ENCODE measurements at places on chromosomes 7 and 10. TPM values are rescaled to one million over a fixed set of nuclear protein-coding genes. Genes with fewer than 3 reads are reported as not detected.
A peak's percentile ranks its signal among the peaks of the same experiment; 100 is the strongest.

Gene SPDYE1
- not detected for total RNA-seq

DNA sequence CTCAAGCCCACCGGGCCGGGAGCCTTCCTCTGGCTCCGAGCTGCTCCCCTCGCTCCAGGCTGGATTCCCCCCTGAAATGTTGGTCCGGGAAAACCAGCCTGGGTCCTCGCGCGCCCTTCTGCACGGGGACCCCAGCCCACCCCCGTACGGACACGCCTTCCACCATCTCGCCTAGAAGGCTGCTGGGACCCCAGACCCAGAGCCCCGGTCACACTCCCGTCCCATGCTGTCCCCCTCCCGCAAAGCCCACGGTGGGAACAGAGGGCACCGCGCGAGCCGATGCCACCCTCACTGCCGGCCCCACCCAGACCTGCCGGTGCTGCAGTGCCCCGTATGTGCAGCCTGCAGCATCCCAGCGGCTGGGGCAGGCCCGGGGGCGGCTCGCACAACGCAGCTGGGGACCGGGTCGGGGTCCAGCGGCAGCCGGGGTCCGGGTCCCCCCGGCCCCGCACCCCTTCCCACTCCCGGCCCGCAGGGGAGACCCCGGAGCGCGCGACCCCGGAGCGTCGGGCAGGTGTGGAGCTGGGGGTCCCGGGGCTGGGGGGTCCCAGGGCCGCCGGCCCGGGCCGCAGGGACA lies 871 bp downstream of the SPOCK2 start:
- H3K27me3 ChIP-seq, result no peaks in the 10 kb centered on the region
- H3K4me3 ChIP-seq, result peak overlapping the region; percentile 98
- peak overlapping the region; percentile 88 for H3K27ac ChIP-seq
- peaks cover 59% of the 10 kb centered on the region for H3K4me1 ChIP-seq
- DNase-seq, result peak; percentile 70
- peaks cover 34% of the 10 kb centered on the region for H3K36me3 ChIP-seq

DNA sequence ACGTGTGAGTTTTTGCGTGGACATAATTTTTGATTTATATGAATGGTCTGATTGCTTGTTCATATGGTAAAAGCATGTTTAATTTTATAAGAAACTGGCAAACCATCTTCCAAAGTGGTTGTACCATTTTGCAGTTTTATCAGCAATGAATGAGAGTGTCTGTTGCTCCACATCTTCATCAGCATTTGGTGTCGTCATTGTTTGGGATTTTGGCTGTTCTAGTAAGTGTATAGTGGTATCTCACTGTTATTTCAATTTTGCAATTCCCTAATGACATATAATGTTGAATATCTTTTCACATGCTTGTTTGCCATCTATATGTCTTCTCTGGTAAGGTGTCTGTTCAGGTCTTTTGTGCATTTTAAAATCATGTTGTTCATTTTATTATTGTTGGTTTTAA lies 13.2 kb upstream of the PLCE1 start:
- H3K4me1 ChIP-seq, result no peaks in the 10 kb centered on the region
- H3K36me3 ChIP-seq, result no peaks in the 10 kb centered on the region
- DNase-seq, result no peak
- H3K27me3 ChIP-seq, result peaks cover 8% of the 10 kb centered on the region
- H3K4me3 ChIP-seq, result no peak overlapping the region

Gene GPC2
- total RNA-seq, result 6.1 TPM

- H3K4me1 ChIP-seq, result peaks cover 16% of the 10 kb centered on the region
- no peak overlapping the region for H3K4me3 ChIP-seq
- H3K36me3 ChIP-seq, result peaks cover 11% of the 10 kb centered on the region
- DNase-seq, result no peak
- H3K27me3 ChIP-seq, result no peaks in the 10 kb centered on the region
Observed at GRCh38 chr7:5671046-5671445, 110.4 kb downstream of the RNF216 start.

DNA sequence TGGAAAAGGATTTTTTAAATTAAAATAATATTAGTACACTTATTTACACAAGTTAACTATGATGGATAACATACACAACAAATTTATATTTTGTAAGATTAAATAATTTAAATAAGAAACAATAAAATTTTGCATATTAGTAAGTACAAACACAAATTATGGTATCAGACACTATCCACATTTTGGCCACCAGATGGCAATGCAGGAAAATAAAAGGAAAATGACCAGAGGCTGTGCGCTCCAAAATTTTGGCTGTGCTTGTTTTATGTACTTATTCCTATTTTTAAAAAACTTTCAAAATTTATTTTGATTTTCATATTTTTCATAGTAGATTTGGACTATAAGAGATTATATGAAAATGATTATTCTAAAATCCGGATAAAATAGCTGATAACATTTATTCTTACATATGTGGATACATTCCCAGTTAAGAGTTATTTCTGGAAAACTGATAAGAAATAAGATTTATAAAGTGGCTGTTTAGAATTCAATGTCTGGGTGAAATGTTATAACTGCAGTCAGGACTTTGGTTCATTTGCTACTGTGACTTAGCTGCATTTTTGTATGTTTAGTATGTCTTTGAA lies 274.7 kb upstream of the HGF start:
- no peaks in the 10 kb centered on the region for H3K27me3 ChIP-seq
- H3K4me1 ChIP-seq, result no peaks in the 10 kb centered on the region
- no peak overlapping the region for H3K27ac ChIP-seq
- peak; percentile 24 for DNase-seq
- H3K4me3 ChIP-seq, result no peak overlapping the region
- H3K36me3 ChIP-seq, result no peaks in the 10 kb centered on the region

DNA sequence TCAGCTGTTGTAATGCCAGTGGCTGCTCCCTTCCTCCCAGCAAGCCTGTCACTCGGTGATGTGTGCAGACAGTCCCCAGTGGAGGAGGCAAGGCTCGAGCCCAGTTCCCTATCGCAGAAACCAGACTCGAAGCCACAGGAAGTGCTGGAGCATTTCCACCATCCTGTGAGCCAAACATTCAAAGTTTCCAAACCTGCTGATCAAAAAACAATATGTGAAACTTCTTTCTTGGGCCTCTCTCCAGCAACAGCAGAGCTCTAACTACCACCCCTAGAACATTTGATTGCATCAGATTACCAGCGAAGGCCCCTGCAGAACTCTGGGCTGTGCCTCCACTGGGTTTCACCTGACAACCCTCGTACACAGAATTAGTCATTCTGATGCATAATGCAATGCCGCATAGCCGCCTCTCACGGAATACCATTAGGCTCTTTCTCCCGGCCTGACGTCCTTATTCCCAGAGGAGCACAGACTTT lies 94.0 kb downstream of the ELMO1 start:
- H3K36me3 ChIP-seq, result peaks cover 15% of the 10 kb centered on the region
- H3K4me3 ChIP-seq, result peak overlapping the region; percentile 86

GRCh38 chr7:29091715-29092114 lies 54.6 kb downstream of the CPVL start:
- peak; percentile 27 for DNase-seq
- peak overlapping the region; percentile 91 for H3K27ac ChIP-seq
- H3K4me3 ChIP-seq, result peak overlapping the region; percentile 70
- H3K4me1 ChIP-seq, result peaks cover 12% of the 10 kb centered on the region
- no peaks in the 10 kb centered on the region for H3K36me3 ChIP-seq

Gene SSC4D
- 0.79 TPM for total RNA-seq

- DNase-seq, result no peak
- no peak overlapping the region for H3K4me3 ChIP-seq
- H3K27me3 ChIP-seq, result peaks cover 6% of the 10 kb centered on the region
- no peaks in the 10 kb centered on the region for H3K36me3 ChIP-seq
- H3K4me1 ChIP-seq, result no peaks in the 10 kb centered on the region
- H3K27ac ChIP-seq, result no peak overlapping the region
Observed at GRCh38 chr7:43491984-43492383, 90.9 kb upstream of the STK17A start.

DNA sequence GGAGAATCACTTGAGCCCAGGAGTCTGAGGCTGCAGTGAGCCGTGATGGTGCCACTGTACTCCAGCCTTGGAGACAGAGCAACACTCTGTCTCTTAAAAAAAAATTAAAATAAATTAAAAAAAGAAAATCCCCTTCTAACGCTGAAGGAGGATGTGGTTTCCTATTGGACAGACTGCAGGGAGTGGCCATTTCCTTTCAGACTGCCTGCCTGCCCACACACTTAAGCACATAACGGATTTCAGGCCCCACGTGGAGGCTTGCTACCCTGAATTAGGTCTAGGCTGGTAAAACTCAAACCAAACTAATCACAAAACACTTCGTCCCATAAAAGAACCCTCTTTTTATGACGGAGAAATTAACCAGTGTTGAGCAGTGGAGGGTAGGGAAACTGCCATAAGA lies 34.0 kb downstream of the GATA3 start:
- no peak overlapping the region for H3K4me3 ChIP-seq
- no peaks in the 10 kb centered on the region for H3K36me3 ChIP-seq
- no peaks in the 10 kb centered on the region for H3K27me3 ChIP-seq
- H3K27ac ChIP-seq, result no peak overlapping the region
- peaks cover 14% of the 10 kb centered on the region for H3K4me1 ChIP-seq

DNA sequence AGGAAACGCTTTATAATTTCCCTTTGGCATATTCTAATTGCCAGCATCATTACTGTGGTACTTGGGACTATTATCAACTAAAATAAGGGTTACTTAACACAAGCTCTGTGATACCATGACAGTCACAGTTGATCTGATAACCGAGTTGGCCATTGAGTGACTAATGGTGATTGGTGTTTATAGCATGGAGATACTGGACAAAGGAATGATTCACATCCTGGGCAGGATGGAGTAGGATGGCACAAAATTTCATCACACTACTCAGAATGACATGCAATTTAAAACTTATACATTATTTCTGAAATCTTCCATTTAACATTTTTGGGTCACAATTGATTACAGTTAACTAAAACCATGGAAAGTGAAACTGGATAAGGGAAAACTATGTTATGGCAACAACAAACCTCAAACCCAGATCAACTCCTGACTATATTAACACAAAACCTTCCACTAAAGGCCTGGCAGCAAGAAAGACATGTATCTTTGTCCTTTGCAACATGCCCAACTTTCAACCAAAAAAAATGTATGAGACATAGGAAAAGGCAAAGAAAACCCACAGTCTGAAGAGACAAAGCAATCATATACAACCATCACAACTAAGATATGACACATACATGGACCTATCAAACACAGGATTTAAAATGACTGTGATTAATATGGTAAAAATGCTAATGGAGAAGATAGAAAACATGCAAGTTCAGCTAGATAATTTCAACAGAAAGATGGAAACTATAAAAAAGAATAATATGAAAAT lies 208.5 kb upstream of the NRP1 start:
- H3K27me3 ChIP-seq, result peaks cover 11% of the 10 kb centered on the region
- no peak for DNase-seq
- H3K36me3 ChIP-seq, result no peaks in the 10 kb centered on the region
- H3K27ac ChIP-seq, result no peak overlapping the region
- H3K4me3 ChIP-seq, result no peak overlapping the region

- H3K27me3 ChIP-seq, result no peaks in the 10 kb centered on the region
- no peak overlapping the region for H3K27ac ChIP-seq
- H3K4me3 ChIP-seq, result no peak overlapping the region
- no peaks in the 10 kb centered on the region for H3K4me1 ChIP-seq
Observed at GRCh38 chr10:12825260-12825849, 176.2 kb downstream of the CCDC3 start.

DNA sequence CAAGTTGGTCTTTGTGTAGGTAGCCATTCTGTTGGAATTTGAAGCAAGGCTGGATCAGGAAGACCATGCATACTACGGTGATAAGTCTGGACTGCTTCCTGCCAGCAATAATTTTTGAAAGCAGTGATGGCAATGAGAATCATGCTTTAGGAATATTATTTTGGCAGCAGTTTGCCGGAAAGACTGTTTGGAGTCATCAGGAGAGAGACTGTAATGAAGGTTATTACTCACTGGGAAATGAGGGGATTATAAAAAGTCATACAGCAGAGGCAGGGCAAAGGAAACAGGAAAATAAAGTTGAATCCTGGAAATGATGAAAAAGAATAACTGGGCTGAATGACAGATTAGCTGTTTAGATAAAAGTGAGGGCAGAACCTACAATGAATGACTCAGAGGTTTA lies 1136.8 kb upstream of the AUTS2 start:
- H3K4me1 ChIP-seq, result no peaks in the 10 kb centered on the region
- no peaks in the 10 kb centered on the region for H3K27me3 ChIP-seq
- no peaks in the 10 kb centered on the region for H3K36me3 ChIP-seq
- no peak overlapping the region for H3K27ac ChIP-seq
- no peak overlapping the region for H3K4me3 ChIP-seq
- DNase-seq, result no peak

DNA sequence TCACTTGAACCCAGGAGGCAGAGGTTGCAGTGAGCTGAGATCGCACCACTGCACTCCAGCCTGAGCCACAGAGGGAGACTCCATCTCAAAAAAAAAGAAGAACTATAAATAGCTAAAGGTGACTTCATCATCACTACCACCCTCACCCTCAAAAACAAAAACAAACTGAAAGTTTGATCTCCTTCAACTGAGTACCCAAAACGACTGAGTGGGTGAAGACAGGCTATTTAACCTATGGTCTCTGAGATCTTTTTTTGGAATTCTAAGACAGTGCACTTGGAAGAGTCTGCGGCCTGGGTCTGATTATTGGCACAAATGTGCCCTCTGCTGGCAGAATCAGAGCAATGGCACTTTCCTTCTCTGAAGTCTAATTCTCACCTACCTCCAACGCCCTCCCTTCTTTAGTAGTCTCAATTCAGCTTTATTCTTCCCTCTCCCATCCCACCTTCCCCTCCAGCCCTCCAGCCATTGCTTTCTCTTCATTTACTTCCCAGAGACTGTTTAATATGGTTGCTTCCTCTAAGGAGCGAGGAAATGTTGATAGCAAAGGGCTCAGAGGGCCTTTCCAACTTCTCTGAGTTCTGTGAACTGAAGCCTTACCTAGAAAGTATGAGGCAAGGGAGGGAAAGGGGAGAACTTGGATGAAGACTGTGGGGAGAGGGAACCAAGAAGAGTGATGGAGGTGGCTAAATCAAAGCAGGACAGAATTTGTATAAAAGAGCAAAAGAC lies 2.9 kb upstream of the MYOZ1 start:
- H3K4me1 ChIP-seq, result peaks cover 19% of the 10 kb centered on the region
- H3K27ac ChIP-seq, result no peak overlapping the region
- no peak overlapping the region for H3K4me3 ChIP-seq
- no peaks in the 10 kb centered on the region for H3K36me3 ChIP-seq
- peak; percentile 64 for DNase-seq

- no peaks in the 10 kb centered on the region for H3K36me3 ChIP-seq
- H3K4me1 ChIP-seq, result no peaks in the 10 kb centered on the region
- H3K4me3 ChIP-seq, result no peak overlapping the region
- DNase-seq, result no peak
- H3K27ac ChIP-seq, result no peak overlapping the region
Observed at GRCh38 chr7:158150234-158150633, 437.4 kb downstream of the PTPRN2 start.

GRCh38 chr10:81730891-81731290 lies 144.1 kb upstream of the NRG3 start:
- H3K36me3 ChIP-seq, result no peaks in the 10 kb centered on the region
- no peak overlapping the region for H3K4me3 ChIP-seq
- DNase-seq, result no peak
- H3K27me3 ChIP-seq, result no peaks in the 10 kb centered on the region

GRCh38 chr7:147151661-147152060 lies 1035.1 kb downstream of the CNTNAP2 start:
- no peak overlapping the region for H3K27ac ChIP-seq
- H3K27me3 ChIP-seq, result no peaks in the 10 kb centered on the region
- H3K4me3 ChIP-seq, result no peak overlapping the region
- H3K4me1 ChIP-seq, result no peaks in the 10 kb centered on the region
- DNase-seq, result no peak

GRCh38 chr10:55801353-55801661 lies 559.8 kb downstream of the ZWINT start:
- no peaks in the 10 kb centered on the region for H3K4me1 ChIP-seq
- no peak overlapping the region for H3K27ac ChIP-seq
- no peak for DNase-seq
- no peaks in the 10 kb centered on the region for H3K27me3 ChIP-seq
- no peaks in the 10 kb centered on the region for H3K36me3 ChIP-seq
- no peak overlapping the region for H3K4me3 ChIP-seq

Measured in activated CD4-positive, alpha-beta T cell treated with anti-CD3 and anti-CD28 coated beads for 36 hours (primary cell).